ENCODE measurements at places on chromosomes 7 and 10.
A peak's percentile ranks its signal among the peaks of the same experiment; 100 is the strongest.

DNA sequence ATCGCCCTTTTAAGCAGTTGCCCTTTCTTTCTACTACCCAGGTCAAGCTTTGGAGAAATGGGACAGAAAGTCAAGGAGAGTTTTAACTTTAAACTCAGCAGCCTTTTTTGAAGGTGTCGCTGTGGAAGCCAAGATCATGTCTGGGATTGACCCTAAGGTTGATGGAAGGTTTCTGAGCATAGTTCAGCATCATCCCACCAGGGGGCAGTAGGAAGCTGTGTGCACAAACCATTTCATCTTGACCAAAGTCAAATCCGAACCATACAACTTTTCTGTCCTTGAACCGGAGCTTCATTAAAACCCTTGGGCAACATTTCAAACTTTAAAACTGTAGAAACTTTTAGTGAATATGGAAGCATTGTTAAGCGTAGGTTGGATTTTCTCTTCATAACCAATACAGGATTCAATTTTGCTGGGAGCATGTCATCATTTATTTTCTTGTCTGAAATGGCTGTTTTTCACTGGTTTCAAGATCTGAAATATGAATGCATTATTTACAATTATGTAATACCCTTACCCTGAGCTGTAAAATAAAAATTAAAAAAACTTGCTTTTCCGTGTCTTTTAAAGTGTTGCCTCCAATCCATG, 214.4 kb upstream of the KIAA1217 start:
- DNase-seq: peak; percentile 39

DNA sequence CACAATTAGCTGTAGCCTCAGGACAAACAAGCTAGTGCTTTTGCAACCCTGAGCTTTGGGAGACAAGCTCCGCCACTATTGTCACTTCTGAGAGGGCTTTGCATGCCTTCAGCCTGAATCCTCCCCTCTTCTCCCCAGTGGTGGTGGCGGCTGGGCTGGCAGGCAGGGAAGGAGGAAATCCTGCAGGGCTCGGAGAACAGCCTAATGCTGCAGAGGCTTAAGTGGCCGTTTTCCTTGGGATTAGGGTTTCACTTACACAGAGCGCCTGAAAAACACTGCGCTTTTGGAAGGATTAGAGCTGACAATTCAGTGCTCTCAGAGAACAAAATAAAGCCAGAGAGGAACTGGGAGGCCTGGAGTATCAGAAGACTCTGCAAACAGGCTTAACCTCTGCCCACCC, 71.3 kb downstream of the PAX2 start:
- no peak for DNase-seq

GRCh38 chr7:2934984-2935740, 91.1 kb upstream of the GNA12 start:
- DNase-seq: no peak

DNA sequence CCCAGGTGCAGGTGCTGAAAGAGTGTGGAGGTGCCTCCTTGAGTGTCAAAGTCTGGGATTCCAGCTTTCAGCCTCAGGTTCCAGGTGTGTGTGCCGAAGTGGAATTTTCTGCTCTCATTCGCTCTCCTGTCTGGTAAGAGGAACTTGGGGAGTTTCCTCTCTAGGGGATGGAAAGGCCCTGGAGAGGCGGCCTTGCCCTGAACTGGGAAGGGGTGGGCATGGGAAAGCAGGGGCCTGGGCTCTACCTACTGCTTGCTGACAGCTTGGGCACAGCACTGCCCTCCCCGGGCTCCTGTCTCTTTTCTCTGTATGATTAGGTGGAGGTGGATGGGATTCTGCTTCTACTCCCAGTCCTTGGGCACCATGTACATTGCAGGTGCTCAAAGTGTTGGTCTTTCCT, 192.8 kb downstream of the ZNF716 start:
- no peak for DNase-seq

DNA sequence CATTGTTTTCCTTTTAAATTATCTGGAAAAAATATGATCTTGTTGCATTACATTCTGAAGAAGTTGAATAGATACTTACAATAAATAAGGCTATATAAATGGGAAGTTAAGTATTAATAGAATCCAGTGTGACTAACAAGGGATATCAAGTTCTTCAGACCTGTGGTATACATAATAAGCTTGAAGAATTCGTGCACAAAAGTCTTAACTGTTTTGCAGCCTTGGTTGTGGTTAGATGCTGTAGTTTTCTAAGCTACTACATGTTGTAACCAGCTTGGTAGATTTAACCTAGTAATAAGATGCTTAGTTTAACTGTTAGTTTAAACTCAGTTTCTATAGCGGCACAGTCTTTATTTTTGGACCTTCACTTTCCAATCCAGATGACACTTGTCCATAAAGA, 106.2 kb upstream of the GLCCI1 start:
- peak; percentile 17 for DNase-seq

DNA sequence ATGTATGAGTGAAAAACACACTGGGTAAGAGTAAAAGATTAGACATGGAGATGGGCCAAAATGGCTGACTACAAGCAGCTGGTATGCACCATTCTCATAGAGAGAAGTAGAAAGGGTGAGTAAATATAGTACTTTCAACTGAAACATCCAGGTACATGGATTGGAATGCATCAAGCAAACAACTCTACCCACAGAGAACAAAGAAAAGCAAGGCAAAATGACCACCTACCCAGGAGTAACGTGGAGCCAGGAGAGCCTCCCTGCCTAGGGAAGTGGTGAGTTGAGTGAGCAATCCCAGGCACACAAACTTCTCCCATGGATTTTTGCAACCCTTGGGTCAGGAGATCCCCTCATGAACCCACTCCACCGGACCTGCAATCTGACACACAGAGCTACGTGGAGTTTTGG, 212.8 kb downstream of the PTN start:
- peak; percentile 82 for DNase-seq

- DNase-seq: no peak
Observed at GRCh38 chr7:35374858-35375257, 121.0 kb upstream of the TBX20 start.

DNA sequence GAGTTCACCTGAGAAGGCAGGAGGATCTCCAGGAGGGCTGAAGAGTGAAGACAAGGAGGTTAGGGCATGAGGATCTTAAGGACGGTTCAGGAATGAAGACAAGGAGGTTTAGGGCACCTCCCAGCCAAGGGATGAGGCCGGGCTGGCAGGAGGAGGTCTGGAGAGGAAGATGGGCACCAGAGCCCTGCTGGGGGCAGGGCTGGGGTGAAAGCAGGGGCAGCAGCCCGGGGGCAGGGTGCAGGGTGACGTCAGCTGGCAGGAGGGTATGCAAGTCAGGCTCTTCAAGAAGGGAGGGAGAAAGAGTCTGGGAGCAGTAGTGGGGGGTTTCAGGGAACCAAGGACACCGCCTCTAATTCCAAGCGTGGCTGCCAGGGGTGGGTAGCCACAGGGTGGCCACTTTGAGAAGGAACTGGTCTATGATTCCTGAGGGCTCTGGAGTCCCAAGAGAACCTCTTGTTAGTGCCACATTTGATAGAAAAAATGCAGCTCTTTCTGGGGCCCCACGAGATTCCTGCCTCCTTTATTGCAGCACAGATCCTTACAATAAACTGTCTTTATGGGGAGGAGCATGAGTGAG, 101.6 kb downstream of the C10orf90 start:
- DNase-seq: no peak

DNA sequence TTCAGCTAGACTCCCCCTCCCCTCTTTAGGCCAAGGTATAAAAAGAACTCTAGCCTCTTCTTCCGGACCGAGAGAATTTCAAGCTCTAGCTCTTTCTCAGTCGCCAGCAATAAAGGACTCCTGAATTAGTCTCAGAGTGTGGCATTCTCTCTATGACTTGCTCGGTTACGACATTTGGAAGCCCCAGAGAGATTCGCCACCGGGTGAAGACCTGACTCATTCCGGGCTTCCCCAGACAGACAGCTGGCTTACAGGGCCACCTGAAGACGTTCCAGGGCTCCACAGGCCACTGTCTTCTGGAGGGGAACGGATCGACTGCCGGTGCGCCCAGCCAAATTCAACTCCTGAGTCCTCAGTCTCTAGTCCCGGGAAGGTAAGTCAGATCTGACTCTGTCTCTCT, at the start of gene AKR1B15:
TSS of gene AKR1B15 (plus strand) at position 234 of the 400 bp plus-strand sequence. CDS start 15,510 bp downstream, outside the sequence.
- peak; percentile 55 for DNase-seq

GRCh38 chr7:11548532-11548931, 283.5 kb downstream of the THSD7A start:
- DNase-seq: no peak

GRCh38 chr7:130821864-130822263, 87.9 kb upstream of the KLF14 start:
- no peak for DNase-seq

GRCh38 chr10:127922675-127923366, 15.9 kb downstream of the PTPRE start:
- peak; percentile 55 for DNase-seq
